ENCODE measurements at places on chromosomes 5 and 9. TPM values are rescaled to one million over a fixed set of nuclear protein-coding genes. Genes with fewer than 3 reads are reported as not detected.

DNA sequence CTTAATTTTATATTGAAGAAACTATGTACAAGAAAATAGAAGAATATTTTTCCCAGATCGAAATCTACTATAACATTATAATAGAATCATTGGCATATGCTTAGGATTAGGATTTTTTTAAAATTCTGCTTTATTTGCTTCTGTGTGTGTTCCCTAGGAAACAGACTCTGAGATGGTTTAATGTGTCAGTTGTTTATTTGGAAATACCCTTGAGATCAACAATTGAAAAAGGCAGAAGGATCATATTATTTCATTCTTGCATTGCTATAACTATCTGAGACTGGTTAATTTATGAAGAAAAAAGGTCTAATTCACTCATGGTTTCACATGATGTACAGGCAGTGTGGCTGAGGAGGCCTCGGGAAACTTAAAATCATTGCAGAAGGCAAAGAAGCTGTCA, 622.6 kb downstream of the PRR16 start:
- peak; percentile 5 for DNase-seq

HDAC3 gene
- 47.7 TPM for polyA plus RNA-seq

DNA sequence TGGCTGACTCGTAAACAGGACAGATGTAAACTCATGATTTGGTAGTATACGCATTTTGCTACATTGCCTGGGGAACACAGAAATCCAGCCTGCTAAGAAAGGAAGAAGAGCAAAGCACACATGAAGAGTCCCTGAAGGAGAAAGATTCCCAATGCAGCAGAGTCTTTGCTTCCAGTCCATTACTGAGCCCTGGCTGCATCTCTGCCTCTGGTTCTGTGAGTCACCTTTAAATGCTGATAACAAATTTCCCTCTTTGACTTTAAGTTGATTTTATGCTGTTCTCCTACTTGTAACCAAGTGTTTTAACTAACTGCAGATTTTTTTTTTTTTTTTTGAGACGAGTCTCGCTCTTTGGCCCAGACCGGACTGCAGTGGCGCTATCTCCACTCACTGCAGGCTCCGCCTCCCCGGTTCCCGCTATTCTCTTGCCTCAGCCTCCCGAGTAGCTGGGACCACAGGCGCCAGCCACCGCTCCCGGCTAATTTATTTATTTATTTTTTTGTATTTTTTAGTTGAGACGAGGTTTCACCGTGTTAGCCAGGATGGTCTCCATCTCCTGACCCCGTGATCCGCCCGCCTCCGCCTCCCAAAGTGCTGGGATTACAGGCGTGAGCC, 8.5 kb upstream of the PRXL2C start:
- DNase-seq, result no peak

- DNase-seq, result no peak
These were observed 14.9 kb upstream of the C5orf63 start for GRCh38 chr5:127088251-127088650.

DNA sequence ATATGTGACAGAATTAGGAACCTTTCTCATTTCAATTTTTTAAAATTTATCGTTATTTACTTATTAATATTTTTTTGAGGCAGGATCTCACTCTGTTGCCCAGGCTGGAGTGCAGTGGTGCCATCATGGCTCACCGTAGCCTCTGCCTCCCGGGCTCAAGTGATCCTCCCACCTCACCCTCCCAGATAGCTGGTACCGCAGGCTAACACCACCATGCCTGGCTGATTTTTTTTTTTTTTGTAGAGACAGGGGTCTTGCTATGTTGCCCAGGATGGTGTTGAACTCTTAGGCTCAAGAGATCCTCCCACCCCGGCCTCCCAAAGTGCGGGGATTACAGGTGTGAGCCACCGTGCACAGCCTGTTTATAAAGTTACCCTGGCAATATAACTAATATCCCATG, 275.2 kb downstream of the AOPEP start:
- no peak for DNase-seq

DNA sequence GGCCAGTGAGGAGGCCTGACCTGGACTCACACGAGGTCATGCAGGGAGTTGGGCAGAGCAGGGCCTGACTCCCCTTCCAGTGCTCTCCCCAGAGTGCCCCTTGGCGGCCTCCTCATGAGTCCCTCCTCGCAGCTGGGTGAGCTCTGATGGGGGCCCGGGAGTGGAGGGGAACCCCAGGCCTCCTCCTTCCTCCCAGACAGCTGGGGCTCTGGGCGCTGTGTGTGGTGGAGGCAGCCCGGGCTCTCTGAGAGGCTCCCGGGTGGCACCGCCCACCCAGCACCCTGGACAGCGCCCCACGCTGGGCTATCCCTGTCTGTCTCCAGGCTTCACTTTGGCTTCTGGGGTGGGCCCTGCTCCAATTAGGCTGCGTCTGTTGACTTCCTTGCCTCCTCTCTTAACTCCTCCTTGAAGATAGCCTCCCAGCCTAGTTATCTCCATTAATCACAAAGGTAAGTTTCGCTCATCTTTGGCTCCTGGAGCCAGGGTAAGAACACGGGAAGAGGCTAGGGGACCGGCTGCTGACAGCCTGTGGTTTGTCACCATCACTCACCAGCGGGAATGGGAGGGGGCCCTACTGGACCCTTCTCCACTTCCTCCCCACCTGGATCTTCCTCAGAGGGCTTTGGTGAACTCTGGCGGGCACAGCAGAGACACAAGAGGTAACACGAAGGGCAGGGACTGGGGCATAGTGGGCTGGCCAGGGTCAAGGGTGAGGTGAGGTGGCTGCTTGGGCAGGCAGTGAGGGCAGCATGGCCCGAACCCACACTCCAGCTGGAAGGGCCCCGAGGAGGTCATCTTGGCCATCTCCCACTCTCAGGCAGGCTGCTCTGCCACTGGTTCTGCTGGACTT, 13.1 kb downstream of the PSD2 start:
- no peak for DNase-seq

- DNase-seq, result peak; percentile 48
These were observed 167.5 kb downstream of the CDK5RAP2 start for GRCh38 chr9:120412425-120412951.

DNA sequence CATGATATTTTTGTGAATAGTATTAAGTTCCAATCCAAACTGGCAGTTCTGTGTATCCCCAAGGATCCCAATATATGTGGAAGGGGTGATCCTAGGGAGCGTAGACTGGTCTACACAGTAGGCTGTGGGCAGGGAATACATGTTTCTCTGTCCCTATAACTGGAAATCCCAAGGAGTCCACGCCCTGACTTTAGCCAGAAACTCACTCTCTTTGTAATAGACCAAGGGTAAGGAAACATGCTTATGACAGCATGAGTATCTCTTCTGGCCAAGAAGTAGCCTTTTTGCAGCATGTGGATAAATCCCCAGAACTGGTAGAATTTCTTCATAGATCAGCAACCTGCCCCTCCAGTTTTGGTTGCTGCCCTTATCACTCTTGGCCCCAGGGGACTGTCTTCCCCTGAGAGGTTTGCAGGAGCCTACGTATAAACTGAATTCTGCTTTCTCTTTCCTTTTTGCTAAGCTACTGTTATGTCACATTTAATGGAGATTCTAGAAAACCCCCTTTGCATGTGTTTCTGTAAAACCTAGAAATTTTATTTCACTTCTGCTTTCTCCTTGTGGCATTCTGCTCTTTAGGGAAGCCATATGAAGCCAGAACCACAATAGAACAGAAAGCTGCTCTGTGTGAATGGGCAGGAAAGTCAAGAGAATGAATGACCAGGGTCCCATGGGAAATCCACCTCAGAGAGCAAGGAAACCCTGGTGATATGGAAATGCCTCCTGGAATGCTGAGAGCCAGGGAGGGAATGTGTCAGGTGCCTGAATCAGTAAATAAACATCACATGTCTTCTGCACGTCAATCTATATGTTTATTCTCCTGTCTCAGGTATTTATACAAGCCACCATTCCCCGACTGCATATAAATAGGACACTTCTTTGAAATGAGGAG, 3.5 kb downstream of the IFNA2 start:
- no peak for DNase-seq

FGF1 gene
- polyA plus RNA-seq, result 10.6 TPM

DNA sequence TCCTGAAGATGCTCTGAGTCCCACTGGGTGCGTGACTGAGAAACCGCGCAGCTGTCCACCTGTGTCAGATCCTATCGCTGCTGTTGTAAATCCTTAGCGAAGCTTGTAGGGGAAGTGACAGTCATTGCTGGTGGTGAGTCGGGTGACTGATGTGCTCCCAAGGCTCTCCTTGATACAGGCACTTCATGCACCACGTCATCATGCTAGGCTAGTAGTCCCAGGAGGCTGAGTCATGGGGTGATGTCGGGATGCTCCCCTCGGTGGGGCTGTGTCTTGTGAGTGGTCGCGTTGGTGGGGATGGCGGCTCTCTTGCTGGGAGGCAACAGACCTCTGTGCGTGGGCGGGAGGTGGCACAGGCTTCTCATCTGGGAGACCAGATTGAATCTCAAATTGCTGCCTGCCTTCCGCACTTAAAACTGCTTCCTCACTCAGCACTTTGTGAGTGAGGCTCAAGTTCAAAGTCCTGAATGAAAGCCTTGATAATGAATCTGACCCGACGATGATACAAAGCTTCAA, 84.7 kb downstream of the CSNK1A1 start:
- no peak for DNase-seq

SPATA31C1 gene
- 0.08 TPM for polyA plus RNA-seq

- no peak for DNase-seq
These were observed 58.2 kb upstream of the SMARCA2 start for GRCh38 chr9:1956958-1957357.

GRCh38 chr5:39720136-39720535, 295.4 kb upstream of the DAB2 start:
- DNase-seq, result no peak

- DNase-seq, result no peak
These were observed 59.7 kb downstream of the DOCK8 start for GRCh38 chr9:274406-274805.

DNA sequence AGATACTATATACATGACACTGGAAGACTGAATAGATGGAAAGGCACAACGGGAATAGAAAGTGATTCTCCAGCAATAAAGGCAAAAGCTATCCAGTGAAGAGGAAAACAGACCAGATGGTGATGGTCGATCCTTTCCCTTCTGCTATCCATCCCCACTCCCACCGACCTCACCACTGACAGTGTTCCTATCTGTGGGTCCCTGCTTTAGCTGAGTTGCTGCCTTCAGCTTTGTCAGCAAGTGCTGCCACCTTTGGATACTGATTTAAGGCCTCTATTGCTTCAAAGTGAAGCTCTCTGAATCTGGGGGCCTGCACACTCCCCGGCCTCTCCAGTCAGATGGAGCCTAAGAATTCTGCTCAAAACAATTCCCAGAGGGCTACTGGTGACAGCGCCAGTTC, 32.3 kb downstream of the EPB41L4A start:
- no peak for DNase-seq

DNA sequence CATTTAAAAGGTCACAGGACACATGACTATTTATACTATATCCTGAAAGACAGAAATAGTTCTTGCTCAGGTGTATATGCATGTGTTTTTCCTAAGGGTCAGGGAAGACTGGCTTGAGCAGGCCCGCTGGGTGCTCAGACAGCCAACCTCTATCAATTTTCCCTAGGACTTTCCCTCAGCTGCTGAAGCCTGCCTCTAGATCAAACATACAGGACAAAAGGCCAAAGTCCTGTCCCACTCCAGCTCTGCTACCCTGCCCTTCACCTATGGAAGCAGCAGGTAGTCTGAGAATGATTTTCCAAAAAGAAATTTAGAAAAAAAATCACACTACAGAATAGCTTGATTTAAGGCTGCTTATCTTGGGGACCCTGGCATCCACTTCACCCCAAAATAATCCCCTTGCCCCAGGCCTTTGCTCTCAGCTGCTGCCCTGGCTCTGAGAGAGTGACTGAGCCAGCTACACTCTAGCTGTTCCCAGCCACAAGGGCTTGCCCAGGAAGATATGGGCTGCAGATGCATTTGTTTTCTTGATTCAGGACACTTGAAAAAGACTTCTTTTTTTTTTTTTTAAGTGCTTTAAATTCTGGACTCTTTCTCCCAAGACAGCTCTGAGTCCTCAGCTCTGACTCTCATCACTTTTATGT, 42.5 kb downstream of the KLHL3 start:
- no peak for DNase-seq

DNA sequence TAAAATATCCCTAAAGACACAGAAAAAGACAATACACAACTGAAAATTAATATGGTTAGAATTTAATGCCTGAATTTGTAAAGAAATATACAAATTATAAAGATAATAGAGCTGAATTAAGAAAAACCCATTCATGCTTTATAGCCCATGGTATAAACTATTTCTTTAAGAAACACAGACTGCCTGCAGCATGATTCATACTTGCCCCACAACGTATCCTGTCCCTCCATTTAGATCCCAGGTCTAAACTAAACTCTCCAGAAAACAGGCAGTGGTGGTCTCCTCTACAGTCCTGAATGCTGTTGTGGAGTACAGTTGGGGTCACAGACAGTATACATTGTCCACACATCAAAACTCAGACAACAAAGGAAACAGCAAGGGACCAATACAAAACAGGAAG, 24.8 kb downstream of the IL6ST start:
- DNase-seq, result no peak

- no peak for DNase-seq
These were observed 1098.8 kb downstream of the DTWD2 start for GRCh38 chr5:117889596-117889995.

DDX4 gene
- 0.06 TPM for polyA plus RNA-seq

GRCh38 chr5:80763211-80763610, 108.4 kb upstream of the DHFR start:
- no peak for DNase-seq

PTPRD gene
- polyA plus RNA-seq, result 55.8 TPM

GRCh38 chr5:23089286-23089685, 236.1 kb upstream of the CDH12 start:
- DNase-seq, result no peak

DNA sequence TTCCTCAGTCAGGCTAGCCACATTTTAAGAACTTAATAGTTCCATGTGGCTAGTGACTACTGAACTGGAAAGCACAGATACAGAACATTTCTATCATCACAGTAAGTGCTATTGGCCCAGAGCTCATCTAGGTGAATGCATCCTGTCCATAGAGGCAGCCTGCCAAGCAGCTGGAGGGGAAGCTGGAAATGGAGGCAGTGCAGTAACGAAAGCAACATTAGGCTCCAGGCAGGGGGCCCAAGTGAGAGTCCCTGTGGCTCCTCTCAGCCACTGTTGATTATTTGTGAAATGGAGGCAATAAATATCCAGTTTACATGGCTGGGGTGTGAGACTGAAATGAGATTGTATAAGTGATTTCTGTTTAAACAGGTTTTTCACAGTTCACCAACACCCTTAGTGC, 227.2 kb upstream of the KLF9 start:
- no peak for DNase-seq

- DNase-seq, result no peak
These were observed 54.9 kb upstream of the BOD1 start for GRCh38 chr5:173671121-173671949.

Data from forelimb muscle (tissue), 1 donor.